ENCODE measurements at places on chromosomes 1 and 21.

DNA sequence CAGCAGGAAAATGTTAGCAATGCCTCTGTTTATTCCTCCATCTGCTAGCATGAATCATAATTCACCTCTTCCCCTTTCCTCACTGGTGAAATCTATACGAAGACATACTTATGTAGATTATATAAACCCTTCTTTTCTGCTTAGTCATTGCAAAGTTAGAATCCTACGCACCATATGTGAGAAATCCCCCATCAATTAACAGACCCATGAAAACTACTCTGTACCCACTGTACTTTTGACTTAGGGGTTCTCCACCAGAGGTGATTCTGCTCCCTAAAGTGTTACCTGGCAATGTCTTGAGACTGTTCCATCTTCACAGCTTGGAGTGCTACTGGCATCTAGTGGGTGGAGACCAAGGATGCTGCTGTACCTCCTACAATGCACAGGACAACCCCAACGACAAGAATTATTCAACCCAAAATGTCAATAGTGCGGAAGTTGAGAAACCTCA lies 49.6 kb upstream of the KCTD3 start:
- no peak for DNase-seq

GRCh38 chr1:17994046-17994445 lies 113.6 kb upstream of the IGSF21 start:
- DNase-seq: no peak

- no peak for DNase-seq
Measured at GRCh38 chr1:12158357-12159092, 8.3 kb upstream of the TNFRSF1B start.

- no peak for DNase-seq
Measured at GRCh38 chr1:59391212-59392179, 94.6 kb downstream of the FGGY start.

DNA sequence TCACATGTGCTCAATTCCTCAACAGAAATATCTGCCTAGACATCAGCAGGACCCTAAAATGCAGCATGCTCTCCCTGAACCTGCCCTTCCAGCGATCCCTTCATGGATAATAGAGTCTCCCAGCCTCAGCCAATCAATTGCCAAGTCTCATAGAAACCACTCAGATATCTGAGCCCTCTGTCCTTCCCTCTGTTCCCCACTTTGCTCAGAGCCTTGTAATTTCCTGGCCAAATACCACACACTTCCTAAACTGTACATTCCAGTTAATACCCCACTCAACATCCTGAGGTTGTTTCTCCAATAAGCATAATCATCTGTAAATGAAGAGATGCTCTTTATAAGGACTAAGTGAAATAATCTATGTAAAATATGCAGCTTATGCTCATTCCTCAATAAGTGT lies 59.3 kb upstream of the PTGFRN start:
- DNase-seq: no peak

DNA sequence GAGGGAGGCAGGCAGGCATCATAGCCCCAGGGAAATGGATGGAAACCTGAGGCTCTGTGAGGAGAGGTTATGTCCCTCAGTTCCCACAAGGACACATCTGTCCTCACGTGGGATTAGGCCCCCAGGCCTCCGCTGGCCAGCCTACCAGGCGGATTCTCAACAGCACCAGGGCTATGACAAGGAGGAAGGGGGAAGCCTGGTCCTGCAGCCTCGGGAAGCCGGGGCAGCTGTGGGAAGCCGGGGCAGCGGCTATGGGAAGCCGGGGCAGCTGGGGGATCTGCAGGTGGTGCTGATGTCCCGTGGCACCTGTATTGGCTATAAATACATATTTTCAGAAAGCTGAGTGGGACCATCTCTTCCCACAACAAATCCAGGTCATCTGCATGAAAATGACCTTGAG lies 19.7 kb downstream of the BSND start:
- no peak for DNase-seq

- DNase-seq: peak; percentile 43
Measured at GRCh38 chr1:38872401-38873026, 634 bp downstream of the MYCBP start.

DNA sequence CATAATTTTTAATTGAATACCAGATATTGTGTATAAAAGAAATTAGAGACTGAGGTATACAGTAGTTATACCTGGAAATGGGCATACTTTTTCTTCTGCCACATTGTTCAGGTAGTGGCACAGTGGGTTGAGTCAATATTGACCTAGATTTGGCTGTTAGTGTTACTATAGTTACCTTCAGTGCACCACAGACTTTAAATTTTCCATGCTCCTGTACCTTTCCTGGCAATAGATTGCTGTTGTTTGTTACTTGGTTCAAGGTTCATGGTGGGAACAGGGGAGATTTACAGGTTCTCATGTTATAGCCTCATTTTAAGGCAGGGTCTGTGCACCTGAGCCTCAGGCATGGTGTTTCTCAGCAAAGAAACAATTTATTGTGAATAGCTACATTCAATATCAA lies 218.7 kb downstream of the LBR start:
- DNase-seq: no peak

GRCh38 chr21:34928637-34929036 lies 120.5 kb downstream of the RUNX1 start:
- no peak for DNase-seq

GRCh38 chr1:172837816-172838679 lies 179.1 kb downstream of the FASLG start:
- DNase-seq: no peak

- DNase-seq: no peak
Measured at GRCh38 chr1:164770131-164770529, 211.1 kb downstream of the PBX1 start.

GRCh38 chr1:99680270-99680669 lies 34.4 kb downstream of the PALMD start:
- DNase-seq: no peak

DNA sequence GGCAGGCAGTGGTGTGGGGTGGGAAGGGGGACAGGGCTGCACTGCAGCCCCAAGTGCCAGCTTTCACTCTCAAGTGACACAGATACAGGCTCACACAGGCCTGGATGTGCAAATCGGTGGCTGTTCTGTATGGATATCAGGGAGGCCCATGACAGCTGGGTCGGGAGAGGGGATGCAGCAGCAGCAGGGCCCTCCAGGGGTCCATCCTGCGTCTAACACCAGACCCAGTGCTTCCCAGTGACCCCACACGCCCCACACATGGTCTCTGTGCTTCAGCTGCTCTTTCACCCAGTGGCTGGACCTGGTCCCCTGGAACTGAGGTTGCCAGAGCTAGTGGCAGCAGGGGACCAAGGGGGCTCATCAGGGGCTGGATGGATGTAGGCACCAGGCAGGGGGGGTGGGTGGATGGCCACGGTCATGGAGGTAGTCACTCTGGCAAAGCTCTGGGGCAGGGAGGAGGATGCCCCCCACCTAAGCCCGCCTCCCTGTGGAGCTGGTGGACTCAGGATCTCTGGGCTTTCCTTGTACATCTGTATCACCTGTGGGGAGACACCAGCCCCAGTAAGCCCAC lies 13.9 kb downstream of the BTBD19 start:
- no peak for DNase-seq

GRCh38 chr21:27422435-27422834 lies 455.5 kb upstream of the ADAMTS5 start:
- no peak for DNase-seq

DNA sequence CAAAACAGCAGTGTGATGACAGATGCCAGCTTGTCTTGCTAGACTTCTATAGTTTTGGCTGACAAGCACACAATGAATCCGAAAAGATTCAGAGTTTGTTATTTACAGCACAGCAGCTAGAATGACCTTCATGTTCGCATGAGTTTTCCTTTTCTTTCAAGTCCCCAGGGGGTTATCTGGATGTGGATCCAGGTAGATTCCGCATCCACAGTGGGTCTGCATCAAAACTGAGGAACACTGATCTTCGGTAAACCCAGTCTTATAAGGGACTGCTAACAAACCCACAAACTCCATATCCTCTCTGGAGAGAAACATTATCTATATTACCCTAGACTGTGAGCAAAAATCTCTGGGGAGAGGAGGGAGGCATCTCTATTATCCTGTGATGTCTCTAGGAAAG lies 69.0 kb upstream of the DEPDC1 start:
- no peak for DNase-seq

GRCh38 chr1:60809204-60809980 lies 273.0 kb upstream of the NFIA start:
- no peak for DNase-seq

GRCh38 chr21:33751120-33751519 lies 108.8 kb downstream of the ITSN1 start:
- DNase-seq: no peak

DNA sequence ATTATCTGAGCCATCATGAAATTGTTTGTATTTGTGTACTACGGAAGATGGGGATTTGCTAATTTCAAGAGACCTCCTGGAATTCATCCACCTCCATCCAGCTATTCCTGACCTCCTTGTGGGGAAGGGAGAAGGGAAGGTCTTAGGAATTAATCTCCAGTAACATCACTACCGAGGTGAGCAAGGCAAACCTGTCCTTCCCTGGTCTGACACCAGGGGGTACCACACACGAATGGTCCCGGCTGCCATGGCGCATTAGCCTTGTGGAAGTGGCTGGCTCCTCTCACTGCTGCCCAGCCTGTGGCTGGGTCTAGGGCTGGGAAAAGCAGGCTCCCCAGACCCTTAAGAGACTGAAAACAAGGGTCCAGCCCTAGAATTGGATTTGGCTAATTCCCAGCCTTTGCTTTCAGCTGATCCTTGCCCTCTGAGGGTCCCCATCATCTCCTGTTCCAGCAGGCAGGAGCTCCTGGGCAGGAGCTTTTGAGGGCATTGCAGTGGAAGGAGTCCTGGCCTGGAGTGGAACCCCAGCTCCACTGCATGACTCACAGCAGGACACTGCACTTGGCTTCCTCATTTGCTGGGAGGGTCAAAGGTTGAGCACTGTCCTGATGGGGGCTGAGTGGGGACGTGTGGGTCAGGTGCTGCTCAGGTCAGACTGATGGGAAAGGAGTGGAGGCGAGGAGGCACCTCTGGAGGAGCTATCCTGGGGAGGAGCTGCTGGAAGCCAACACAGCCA lies 34.8 kb downstream of the RIMS3 start:
- peak; percentile 54 for DNase-seq

GRCh38 chr1:99676876-99677275 lies 31.0 kb downstream of the PALMD start:
- DNase-seq: no peak

DNA sequence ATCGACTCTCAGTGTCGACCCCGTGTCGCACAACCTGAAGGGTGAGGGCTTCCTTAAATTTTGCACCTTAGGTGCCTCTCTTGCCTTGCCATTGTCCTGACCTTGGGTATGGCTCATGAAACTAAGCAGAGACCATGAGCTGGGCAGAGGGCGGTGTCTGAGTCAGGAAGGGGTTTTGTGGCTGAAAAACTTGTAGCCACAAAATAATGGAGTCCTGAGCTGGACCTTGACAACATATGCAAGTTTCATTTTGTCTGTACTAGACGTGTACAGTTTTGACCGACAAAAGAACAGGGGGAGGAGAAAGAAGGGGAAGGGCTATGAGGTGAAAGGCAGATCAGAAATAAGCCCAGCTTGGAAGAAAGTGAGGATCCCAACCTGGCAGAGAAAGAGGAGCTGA lies 8.3 kb upstream of the RUNX1 start:
- no peak for DNase-seq

- no peak for DNase-seq
Measured at GRCh38 chr1:83547901-83548300, 451.0 kb downstream of the TTLL7 start.

- no peak for DNase-seq
Measured at GRCh38 chr1:232142403-232143314, 487.3 kb downstream of the SIPA1L2 start.

GRCh38 chr1:161886589-161886988 lies 120.5 kb downstream of the ATF6 start:
- DNase-seq: no peak

GRCh38 chr1:81760477-81761097 lies 40.1 kb upstream of the ADGRL2 start:
- no peak for DNase-seq

DNA sequence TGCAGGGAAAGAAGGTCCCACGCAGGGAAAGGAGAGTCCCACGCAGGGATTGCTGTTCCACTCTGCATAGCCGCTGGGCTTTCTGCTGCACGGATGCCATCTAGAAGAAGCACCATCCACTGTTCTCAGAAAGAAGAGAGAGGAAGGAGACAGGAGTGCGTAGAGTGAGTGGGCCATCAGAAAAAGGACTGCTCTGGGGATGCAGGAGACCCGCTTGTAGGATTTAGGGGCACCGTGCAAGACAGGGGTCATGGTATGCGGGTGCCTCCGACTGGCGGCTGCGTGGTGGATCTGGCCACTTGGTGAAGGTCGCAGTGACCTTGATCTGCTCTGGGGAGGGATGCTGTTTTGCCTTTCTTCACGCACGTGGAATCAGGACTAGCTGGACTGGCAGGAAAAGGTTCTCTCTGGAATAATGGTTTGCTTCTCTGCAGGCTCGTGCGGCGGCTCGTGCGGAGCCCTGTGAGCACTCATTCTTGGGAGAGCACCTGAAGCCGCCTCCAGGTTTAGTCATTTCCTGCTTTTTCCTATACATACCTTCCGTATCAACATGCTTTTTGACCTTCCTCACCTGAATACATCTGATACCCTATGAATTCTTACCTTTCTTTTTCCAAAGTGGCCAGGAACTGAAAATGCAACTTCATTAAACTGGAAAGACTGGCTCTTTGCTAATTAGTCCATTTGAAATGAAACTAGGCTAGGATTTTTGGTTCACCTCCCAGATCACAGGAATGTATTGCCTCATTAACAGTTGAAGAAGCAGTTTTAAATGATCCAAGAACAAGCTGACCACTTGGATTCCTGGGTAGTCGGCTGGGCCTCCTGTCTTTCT lies 181.6 kb downstream of the KIF26B start:
- DNase-seq: no peak

GRCh38 chr1:83508485-83509151 lies 490.3 kb downstream of the TTLL7 start:
- peak; percentile 26 for DNase-seq

- DNase-seq: no peak
Measured at GRCh38 chr1:169548282-169548681, 38.0 kb downstream of the F5 start.

DNA sequence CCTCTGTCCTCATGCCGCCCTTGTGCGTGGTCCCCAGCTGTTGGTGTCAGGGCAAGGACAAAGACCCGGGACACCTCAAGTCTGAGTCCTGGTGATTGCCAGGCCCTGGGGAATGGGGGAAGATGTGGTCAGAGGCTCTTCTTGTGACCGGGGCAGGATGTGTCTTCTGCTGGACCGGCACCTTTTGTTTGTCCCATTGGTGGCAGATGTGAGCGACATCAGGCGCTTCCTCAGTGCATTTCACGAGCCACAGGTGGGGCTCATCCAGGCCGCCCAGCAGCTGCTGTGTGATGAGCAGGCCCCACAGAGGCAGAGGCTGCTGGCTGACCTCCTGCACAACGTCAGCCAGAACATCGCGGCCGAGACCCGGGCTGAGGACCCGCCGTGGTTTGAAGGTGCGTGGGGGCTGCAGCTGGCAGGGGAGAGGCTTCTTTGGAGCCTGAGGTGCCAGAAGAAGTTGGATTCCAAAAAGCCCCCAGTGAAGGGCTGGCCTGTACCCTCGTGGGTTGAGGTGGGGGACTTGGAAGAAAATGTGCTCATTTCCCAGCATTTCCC lies 8.4 kb downstream of the DFFB start:
- DNase-seq: no peak
